Frontal cortex (tissue), 4 donors: ENCODE measurements at places on chromosomes 3 and 15.

GRCh38 chr15:69080295-69081248, 66.1 kb downstream of the NOX5 start:
- DNase-seq, result no peak

GRCh38 chr3:140469491-140469890, 208.4 kb upstream of the TRIM42 start:
- no peak for DNase-seq

GRCh38 chr15:69818529-69818928, 279.2 kb downstream of the TLE3 start:
- DNase-seq, result no peak

DNA sequence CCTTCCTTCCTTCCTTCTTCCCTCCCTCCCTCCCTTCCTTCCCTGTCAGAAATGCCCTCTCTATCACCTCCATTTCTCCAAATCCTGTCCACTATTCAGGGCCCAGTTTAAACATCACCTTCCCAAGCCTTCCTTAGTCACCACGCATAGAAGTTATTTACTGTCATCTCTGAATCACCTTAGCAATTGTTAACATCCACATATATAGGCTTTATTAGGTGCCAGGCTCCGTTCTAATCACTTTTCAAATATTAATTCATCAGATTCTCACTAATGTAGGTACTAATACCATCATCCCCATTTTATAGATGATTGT, 1.1 kb upstream of the MAGEF1 start:
- no peak for DNase-seq

- peak; percentile 88 for DNase-seq
Measured at GRCh38 chr3:49028673-49029562, at the start of gene IMPDH2. IMPDH2 (minus strand) TSS chr3:49029398; CDS start chr3:49029350, 48 bp downstream.
